ELF-1 (cell line): ENCODE measurements at places on chromosomes 7 and 10.

DNA sequence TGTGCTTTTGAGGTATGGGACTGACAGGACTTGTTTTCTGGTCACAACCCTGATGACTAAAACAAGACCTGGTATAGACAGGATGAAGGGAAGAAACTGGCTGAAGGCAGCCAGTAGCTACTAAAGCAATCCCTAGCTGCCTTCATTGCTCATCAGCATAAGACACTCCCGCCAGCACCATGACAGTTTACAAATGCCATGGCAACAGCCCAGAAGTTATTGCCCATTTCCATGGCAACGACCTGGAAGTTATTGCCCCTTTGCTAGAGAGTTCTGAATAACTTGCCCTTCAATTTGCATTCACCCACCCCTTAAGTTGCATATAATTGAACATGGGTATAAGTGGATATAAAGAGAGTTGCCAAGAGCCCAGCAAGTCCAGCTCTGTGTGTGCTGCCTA is 169.6 kb upstream of the FAM171A1 start:
- DNase-seq: peak; percentile 39

- no peak for DNase-seq
Observed at GRCh38 chr10:25633542-25633941, 300.5 kb upstream of the MYO3A start.

- DNase-seq: no peak
Observed at GRCh38 chr10:94043431-94043990, 49.8 kb downstream of the PLCE1 start.

DNA sequence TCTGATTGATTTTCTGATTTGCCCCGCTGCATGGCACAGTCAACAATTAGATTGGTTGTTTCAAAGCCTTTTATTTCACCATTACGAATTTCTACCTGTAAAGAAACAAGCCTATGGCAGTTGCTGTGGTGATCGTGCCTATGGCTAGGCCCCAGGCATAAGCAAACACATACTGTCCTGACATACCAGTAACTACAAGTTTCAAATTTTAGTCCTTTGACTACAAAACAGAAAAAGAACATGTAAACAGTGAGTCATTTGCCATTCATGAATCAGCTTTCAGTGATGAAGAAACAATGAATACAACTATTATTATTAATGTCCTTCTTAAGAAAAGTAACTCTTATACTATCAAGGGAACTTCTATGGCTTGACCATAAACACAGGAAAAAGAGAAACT is 168.0 kb upstream of the LRRN3 start:
- DNase-seq: peak; percentile 5

DNA sequence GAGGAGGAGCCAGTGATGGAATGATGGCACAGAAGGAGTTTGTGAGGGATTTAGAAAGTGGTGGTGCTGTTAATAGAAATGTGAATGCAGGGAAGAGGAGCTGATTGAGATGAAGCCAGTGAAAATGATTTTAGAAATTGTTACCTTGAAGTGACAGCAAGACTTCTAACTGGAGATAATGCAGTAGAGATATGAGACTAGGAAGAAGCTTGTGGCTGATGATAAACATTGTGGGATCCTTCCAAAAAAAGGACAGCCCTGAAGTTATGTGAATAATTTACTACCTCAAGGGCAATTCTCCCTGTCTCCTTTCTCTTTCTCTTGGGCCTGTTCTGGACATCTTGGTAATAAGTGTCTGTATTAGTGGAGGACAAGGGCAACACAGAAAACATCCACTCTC is 138.6 kb downstream of the LSMEM1 start:
- DNase-seq: no peak

- DNase-seq: no peak
Observed at GRCh38 chr7:155489862-155490696, 32.1 kb downstream of the EN2 start.

DNA sequence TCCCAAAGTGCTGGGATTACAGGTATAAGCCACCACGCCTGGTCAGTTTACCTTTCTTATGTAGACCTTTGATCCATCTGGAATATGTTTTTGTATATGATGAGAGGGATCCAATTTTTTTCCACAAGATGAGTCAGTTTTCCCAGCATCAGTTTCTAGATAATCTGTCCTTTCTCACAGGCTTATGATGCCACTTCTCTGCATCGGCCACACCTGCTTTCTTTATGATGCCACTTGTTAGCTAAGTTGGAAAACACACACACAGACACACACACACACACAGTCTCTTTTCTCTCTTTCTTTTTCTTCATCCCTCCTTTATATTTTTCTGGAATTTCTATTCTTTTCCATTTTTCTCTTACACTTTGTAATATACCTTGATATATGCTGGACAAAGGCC is 240.8 kb downstream of the BICC1 start:
- DNase-seq: no peak

DNA sequence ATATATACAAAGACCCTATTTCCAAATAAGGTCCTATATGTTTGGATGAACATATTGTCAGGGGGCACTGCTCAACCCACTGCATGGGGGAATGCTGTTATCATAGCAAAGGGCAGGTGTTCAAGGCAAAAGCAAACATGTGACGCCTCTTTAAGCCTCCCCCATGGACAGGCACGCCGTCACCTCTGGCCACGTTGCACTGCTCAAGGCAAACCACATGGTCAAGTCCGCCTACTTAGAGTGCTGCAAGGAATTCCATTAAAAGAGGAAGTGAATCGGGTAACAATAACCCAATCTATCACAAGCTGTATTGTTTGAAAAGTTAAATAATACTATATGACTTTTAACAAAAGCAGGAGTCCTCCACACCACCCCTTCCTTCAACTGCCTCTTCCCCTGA is 8.8 kb upstream of the CALD1 start:
- no peak for DNase-seq

DNA sequence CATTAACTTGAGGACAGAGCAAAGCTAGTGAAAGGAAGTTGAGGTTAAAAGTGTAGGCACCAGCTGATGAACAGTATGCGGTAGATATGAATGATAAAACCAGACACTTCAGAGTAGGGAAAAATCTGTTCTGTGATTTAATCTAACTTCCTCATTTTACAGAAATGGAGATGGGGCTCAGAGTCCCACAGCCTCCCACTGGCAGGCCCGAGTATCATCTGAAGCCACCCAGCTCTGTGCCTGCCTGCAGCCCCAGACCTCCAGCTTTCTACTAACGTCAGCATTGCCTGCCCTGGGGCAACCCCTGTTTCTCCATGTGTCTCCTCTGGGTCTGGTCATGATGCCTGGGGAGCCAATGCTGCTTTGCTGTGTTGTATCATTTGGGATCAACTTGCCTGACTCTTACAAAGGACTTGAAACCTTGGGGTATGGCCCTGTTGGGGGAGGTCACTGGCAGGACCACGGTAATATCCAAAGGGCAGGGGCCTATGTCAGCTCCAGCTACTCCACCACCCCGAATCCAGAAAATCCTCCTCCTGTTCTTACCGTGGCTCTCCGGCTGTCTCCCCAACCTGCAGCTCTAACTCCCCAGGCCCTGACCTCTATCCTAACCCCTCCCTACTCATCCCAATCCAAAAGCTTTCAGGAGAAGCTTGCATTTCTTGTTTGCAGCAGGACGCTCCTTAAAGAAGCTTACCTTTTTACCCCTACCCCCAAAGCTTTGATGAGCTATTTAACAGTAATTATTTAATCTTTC is 56.2 kb upstream of the NPY start:
- DNase-seq: peak; percentile 37

GRCh38 chr7:50684713-50685075 is 98.0 kb downstream of the GRB10 start:
- DNase-seq: no peak

- no peak for DNase-seq
Observed at GRCh38 chr10:34081347-34081743, 733.8 kb downstream of the PARD3 start.

GRCh38 chr7:37409461-37409860 is 39.2 kb downstream of the ELMO1 start:
- no peak for DNase-seq

GRCh38 chr7:149297034-149297755 is 35.2 kb downstream of the ZNF783 start:
- no peak for DNase-seq

DNA sequence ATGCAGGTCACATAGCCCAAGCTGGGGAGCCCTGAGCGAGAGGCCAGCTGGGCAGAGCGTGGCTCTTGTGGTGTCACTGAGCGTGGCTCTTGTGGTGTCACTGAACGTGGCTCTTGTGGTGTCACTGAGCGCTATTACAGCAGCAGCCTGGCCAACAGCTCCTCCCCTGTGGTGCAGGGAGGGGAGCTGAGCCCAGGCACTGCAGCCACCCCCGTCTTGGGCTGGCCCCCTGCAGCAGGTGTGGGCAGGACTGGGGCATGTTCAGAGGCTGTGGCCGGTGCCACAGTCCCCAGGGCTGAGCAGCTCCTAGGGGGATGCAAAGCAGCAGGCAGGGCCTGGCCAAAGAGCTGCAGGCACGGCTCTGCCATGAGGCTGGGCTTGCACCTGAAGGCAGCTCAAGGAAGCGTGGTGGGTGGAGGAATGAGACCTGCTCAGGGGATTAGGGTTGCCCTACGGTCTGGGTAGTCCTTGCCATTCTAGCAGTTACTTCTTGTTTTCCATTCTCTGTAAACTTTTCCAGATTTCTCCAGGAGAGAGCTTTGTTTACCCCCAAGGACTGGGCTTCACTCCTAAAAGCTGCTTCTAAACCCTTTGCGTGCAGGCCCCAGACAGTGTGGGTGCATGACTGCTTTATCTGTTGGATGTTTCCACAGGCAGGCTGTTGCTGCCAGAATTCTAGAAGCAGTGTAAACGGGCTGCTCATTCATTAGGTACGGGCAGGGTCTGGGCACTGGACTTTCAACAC is 29.2 kb downstream of the ZNF783 start:
- no peak for DNase-seq

DNA sequence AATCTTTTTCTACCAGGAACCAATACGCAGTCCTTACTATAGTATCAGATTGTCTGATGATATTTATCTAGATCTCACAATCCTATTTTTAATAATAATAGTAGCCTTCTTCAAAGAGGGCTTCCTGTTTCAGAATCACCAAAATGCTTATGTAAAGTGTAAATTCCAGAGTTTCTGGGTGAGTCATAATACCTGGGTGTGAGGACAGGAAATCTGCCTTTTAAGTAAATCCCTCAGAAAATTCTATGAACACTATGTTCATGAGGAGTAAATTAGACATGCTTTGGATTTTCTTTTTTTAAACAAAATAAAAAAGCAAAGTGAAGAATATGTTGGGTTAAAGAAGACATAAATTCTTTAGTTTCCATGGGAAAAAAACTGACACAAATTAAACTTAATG is 20.5 kb downstream of the DKK1 start:
- DNase-seq: no peak
